ENCODE measurements at places on chromosomes 5 and 9.

- DNase-seq = no peak
Measured at GRCh38 chr5:76451031-76451701, 48.1 kb downstream of the IQGAP2 start.

DNA sequence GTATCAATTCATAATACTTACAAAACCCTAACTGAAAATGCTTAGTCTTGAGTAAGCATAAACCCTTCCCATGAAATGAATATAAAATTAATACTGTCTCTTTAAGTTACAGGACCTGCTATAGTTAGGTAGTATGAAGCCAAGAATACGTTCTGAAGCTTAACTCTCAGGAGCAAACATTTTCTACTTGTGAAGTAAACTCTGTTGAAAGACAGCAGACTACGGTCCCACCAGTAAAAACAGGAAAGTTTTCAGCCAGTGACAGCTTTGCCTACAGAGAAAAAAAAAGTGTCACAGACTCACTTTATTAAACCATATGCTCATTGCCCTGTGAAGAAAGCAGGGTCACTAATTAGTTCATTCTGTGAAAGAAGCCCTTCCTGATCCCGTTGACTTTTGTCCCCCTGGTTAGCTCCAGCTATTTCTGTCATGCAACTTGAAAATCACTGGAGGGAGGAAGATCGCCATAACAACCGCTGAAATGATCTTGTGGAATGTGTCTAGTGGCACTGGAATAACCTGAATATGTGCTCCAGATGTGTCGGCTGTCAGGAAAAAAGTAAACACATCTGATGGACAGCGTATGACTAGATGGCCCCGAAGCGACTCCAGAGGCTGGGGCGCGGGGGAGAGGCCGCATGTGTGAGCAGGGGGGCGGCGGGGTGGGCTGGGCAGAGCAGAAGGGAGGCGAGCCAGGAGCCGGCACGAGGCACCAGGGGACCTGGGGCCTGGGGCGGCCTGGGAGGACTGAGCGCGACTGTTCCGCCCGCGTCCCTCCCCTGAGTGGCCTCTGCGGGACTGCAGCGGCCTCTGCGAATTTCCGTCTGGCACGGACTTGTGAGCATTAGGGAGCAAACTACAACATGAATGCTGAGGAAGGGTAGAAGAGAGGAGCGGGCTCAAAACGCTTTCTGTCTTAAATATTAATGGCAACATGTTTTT is 41.9 kb downstream of the BNC2 start:
- DNase-seq = no peak

DNA sequence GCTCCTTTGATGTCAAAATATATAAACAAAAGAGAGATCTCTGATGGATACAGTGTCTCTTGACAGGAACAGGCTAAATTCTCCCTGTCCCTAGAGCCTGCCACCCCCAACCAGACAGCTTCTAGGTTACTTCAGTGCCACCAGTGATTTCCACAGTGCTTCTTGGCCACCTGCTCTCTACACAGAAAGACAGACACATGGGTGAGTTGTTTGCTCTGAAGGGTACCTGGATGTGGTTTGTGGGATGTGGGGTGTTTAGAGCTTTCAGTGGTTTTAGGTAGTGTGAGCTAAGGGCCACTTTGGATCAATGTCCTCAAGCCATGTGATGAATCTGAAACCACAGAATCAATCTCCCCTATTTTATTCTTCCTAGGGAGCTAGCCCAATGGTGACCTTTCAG is 125.4 kb downstream of the ANKRD18B start:
- no peak for DNase-seq

DNA sequence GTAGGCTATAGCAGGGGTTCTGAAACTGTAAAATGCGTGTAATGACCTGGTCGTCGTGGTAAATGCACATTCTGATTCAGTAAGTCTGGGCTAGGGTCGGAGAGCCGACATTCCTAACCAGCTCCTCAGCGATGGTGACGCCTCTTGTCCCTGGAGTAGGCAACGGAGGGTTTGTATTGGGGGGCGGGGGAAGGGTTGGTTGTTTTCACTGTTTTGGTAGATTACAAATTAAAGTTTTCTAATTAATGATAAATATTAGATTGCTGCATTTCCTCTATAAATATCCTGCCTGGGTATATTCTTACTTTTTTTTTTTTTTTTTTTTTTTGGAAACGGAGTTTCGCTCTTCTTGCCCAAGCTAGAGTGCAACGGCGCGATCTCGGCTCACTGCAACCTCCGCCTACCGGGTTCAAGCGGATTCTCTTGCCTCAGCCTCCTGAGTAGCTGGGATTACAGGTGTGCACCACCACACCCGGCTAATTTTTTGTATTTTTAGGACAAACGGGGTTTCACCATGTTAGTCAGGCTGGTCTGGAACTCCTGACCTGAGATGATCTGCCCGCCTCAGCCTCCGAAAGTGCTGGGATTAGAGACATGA is 566 bp upstream of the ALDH7A1 start:
- DNase-seq = no peak

DNA sequence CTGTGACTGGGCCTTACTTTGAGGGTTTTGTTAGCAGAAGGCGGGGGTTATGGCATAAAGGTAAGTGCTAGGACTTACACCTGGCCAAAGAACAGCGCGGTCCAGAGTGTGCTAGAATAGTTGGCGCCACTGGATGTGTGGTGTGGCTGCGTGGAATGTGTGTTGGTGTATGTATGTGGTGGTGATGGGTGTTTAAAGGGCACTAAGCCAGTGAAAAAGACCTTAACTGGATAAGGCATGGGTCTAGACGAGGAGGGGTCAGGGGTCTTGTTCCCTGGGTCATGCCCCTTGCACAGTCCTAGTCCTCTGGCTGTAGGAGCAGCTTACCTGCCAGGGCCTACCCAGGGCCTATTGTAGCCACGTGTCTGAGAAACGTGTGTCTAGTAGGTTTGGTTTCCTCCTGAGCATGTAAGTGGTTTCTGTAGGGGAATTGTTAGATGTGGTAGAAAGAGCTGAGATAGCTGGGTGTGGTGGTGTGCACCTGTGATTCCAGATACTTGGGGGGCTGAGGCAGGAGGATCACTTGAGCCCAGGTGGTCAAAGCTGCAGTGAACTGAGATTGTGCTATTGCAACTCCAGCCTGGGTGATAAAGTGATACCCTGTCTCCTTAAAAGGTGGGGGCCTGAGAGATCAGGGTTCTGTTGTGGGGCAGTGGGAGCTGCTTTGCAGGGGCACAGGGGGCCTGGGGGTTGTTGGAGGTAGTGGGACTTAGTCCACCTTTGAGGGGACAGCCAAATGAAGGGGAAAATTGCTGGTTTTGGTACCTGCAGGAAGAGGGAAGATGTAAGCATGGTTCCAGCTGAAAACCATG is 55.2 kb downstream of the HSPA4 start:
- no peak for DNase-seq

- no peak for DNase-seq
Measured at GRCh38 chr5:34709861-34710673, 53.9 kb downstream of the RAI14 start.

GRCh38 chr5:172438319-172438668 is 16.0 kb downstream of the SH3PXD2B start:
- no peak for DNase-seq

DNA sequence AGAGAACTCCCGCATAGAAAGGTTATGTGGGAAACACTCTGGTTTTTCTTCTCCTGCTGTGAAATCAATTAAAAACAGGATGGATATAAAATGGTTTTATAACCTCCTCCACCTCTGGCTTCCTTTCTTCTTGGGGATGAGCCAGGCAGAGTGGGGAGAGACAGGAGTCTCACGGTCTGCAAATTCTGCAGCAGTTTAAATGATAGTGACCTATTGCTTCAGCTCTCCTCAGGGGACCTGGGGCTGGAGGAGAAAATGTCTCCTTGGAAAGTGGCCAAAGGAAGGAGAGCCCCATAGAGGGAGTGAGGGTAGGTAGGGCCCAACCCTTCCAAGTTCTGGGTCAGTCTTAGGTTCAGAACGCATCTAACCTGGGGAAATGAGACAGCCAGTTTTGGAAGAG is 118.8 kb downstream of the MTX3 start:
- DNase-seq = no peak

- no peak for DNase-seq
Measured at GRCh38 chr5:67425514-67425913, 228.9 kb upstream of the CD180 start.

DNA sequence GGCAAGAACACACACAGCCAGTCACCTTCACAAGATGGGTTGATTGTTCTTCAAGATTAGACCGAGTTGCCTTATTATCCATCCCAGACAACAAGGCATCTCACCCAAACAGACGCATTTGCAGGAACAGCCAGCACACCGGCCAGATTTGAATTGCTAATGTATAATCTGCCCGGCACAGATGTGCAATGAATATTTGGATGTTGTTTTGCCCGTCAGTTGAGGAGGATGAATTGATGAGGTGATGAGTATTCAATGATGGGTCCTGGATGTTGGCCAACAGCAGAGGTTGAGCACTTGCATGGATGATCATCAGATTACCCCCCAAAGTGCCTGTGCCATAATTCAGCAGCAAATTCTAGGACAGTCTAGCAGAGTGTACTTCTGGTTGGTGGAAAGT is 20.1 kb downstream of the ALG2 start:
- DNase-seq = no peak

DNA sequence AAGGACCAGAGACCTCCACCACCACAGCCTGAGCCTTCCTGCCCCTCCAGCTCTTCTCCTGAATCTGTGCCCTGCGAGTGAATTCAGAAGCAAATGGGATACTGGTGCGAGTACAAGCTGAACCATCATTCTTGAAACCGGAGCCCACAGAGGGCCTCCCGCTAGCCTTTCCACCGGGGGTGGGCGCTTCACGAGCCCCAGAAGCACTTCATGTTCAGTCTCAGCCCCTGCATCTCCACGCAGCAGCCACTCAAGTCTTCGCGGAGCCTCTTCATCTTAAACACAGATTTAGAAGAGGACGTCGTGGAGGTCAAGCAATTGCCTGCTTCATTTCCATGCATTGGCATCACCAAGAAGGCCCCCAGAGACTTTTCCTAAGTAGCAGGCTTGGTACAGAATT is 26.0 kb upstream of the OLFM1 start:
- DNase-seq = no peak

GRCh38 chr9:129423216-129423615 is 197.7 kb downstream of the C9orf50 start:
- DNase-seq = no peak

DNA sequence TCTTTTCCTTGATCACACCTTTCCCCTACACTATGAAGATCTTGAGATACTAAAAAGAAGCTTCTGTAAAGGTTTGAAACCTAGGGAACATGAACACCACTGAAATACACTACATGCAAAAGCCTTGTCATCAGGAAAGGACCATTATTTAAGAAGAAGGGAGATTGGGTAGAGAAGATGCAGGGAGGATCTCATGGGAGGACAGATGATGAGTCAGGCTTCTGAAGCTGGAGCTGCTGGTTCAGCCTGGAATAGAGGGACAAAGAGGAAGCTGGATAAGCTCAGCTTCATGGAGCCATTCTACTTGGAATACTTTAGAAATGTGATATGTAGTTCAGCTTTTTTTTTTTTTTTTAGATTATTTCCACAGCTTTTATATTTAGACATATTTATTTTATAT is 169.8 kb downstream of the MAN2A1 start:
- no peak for DNase-seq

DNA sequence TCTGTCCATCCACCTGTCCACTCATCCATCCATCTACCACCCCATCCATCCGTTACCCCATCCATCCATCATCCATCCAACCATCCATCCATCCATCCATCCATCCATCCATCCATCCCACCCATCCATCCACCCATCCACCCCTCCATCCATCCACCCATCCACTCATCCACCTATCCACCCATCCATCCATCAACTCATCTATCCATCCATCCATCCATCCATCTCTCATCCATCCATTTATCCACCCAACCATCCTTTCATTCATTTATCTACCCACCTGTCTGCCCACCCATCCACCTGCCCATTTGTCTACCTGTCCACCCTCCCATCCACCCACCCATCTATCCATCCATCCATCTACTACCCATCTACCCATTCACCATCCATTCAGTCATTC is 84.1 kb upstream of the ASS1 start:
- no peak for DNase-seq

DNA sequence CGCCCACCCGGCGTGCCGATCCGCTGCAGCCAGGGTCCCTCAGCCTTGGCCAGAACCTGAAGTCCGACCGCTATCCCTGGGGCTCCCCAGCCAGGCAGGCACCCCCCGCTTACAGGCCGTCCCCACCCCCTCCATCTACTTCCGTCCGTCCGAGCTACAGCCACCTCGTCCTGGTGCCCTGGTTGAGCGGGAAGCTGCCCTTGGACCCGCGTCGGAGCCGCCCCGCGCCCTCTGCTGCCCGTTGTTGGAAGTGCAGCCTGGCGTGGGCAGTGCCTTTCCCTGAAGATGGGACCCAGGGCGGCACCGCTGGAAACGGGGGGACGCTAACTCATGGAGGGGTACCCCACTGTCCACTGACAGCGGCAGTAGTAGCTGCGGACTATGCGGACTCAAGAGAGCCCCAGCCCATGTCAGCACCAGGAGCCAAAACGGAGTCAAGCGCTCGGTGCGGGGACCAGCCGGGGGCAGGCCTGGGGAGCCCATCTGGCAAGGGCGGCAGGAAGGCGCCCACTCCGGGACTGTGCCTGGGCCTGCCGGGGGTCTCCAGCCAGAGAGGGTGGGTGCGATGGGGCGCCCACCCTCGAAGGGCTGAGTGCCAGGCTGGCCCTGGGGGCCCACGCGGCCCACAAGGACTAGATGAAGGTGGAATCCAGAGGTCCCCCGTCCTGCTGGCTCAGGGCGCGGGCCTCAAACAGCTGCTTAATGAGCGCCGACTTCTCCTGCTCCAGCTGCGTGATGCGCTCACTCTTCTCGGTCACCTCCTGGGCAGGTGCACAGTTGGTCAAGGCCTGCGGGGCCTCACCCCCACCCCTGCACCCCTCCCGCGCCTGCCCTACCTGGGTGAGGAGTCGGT is 6.1 kb downstream of the SAPCD2 start:
- DNase-seq = peak; percentile 41

GRCh38 chr5:71697967-71698366 is 21.1 kb upstream of the CARTPT start:
- no peak for DNase-seq

GRCh38 chr5:159638954-159639559 is 277.2 kb upstream of the ADRA1B start:
- DNase-seq = no peak

GRCh38 chr5:137145721-137146120 is 353.4 kb downstream of the SPOCK1 start:
- no peak for DNase-seq

DNA sequence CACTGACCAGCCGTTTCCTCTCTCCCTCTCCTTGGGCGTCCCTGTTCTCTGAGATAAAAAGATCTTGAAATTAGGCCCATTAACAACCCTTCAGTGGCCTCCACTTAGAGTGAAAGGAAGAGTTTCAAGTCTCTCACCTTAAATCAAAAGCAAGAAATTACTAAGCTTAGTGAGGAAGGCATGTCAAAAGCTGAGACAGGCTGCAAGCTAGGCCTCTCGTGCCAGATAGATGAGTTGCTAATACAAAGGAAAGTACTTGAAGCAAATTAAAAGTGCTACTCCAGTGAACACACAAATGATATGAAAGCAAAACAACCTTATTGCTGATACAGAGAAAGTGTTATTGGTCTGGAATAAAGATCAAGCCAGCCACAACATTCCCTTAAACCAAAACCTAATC is 331.3 kb upstream of the SEMA6A start:
- DNase-seq = no peak

All from effector CD4-positive, alpha-beta T cell (primary cell).